COLO829 (cell line): ENCODE measurements at places on chromosomes 7 and 10.

DNA sequence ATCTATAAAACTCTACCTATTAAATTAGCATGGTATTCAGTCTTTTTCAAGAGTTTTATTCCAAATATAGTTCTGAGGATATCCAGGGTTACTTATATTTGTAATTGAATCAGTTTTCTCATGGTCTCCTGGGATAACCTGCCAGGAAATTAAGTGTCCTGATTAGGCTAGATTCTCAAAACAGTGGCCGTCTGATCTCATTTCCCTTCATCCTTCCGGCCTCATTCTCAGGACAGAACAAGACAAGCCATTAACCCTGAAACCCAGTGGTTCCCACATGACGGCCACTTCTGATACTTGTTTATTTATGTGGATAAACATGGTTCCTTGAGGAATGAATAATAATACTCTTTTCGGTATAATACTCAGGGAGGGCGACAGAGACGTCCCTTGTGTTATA is 417.6 kb upstream of the POT1 start:
- peak; percentile 12 for DNase-seq

DNA sequence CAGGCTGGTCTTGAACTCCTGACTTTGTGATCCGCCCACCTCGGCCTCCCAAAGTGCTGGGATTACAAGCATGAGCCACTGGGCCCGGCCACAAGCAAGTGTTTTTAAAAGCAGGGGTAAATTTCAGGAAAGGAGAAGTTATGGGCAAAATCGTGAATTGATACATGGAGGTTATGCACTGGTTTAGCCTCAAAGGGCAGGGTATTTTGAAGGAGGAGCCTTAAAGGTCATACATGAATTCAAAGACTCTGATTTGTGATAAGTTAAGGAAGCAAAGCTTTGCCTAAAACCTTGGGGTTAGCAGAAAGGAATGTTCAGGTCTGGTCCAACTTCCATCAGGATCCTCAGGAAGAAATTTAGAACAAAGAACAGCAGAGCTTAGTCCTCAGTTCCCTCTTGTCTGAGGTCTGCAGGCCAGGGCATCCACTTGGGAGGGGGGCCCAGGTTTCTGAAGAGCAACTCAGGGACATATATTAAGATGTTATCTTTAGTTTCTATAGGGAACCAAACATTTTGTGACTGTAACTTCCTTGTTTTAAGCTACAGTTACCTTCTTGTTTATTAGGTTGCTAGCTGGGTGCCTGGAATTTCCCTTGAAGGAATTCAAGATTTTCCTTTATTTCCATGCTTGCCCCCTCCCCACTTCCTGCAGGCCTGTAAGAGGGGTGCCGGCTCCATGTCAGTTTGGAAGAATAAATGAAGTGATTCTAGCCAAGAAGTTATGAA is 2.8 kb upstream of the REPIN1 start:
- DNase-seq: no peak

DNA sequence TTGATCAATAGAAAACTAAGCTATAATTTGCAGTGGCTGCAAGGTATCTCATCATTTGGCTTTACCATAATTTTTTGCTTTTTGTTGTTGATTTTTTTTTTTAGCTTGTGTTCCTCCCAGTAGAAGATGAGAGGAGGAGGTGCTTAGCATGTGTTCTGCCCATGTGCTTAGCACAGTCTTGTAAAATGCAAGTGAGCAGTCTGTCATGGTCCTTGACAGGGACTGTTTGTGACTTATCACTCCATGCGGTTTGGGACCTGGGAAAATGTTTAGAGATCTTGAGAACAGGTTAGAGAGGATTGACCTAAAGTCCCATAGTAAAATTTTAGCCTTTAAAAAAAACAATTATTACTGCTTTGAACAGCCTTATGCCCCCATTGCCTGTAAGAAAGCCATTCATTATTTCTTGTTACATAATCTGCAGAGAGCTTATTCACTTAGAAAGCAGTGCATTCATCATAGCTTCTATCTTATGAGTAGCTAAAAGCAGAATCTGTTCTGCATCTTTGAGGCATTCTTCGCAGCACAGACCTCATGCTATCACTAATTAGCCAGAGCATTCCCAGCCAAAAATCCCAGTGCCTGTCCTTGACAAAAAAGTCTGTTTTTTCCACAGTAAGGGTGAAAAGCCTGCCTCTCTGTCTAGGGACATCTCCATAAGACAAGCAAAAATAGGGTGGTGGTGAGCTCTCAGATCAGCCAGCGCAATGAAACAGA is 748.7 kb upstream of the GALNT17 start:
- no peak for DNase-seq

- no peak for DNase-seq
Observed at GRCh38 chr7:18702071-18702829, 206.7 kb downstream of the HDAC9 start.

GRCh38 chr10:89213191-89213808 is 6.2 kb upstream of the CH25H start:
- DNase-seq: peak; percentile 30

DNA sequence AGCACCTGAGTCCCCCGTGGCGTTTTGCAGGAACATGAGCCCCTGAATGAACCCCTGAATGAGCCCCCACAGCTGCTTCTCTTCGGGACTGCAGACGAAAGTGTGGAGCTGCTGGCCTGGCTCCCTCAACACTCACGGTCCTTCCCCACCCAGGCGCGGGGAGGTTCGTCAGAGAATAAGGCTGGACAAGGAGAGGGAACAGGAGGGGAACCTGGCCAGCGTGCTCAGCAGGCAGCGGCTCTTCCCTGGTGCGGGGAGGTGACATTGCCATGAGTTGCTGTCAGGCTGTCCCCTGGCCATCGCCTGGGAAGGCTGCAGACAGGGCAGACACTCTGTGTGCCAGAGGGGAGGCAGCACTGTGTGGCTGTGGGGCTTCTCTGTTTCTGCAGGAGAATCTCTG is 80.9 kb upstream of the SHH start:
- no peak for DNase-seq

DNA sequence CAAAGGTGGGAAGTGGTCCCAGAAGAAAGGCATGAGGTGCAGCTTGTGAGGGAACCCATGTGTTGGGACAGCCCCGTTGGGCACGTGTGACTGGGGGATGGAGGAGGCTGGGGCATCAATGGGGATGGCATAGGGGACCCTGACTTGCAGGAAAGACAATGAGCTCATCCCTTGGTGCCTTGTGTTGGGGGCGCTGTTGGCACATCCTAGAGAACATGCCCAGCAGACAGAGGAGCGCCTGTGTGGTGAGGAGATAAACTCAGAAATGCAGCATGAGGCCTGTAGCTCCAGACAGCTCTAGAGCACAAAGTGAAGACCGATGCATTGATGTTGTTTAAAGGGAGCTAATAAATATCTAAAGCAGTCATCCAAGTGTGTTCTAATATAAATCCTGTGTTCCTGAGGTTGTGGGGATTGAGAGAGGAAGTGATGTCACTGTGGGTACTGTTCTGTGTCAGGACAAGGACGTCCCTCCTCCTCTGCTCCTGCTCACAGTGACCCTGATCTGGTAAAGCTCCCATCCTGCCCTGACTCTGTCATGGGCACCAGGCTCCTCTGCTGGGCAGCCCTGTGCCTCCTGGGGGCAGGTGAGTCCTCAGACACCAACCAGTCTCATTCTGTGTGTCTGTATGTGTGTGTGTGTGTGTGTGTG is 126.1 kb upstream of the PRSS58 start:
- no peak for DNase-seq

DNA sequence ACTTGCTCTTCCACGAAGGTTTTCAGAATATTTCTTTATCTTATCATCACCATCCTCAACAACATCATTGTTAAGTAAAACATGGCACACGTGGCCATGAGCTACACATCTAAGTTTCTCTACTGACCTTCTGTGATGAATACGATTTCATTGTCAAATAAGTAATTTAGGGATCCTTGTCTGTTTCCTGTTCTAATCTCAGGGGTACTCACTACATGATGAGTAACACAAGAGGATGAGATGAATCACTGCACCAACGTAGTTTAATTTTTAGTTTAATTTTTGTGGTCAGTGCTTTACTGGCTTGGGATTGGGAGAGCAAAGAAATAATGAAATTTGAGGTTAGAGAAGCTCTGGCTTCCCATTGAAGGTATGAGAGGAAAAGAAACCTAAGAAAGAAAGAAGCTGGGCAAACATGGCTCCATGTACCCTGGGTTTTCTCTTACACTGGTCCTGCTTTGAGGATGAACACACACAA is 461.9 kb upstream of the KLF6 start:
- no peak for DNase-seq

GRCh38 chr10:70558871-70559810 is 43.4 kb downstream of the PRF1 start:
- DNase-seq: peak; percentile 37

DNA sequence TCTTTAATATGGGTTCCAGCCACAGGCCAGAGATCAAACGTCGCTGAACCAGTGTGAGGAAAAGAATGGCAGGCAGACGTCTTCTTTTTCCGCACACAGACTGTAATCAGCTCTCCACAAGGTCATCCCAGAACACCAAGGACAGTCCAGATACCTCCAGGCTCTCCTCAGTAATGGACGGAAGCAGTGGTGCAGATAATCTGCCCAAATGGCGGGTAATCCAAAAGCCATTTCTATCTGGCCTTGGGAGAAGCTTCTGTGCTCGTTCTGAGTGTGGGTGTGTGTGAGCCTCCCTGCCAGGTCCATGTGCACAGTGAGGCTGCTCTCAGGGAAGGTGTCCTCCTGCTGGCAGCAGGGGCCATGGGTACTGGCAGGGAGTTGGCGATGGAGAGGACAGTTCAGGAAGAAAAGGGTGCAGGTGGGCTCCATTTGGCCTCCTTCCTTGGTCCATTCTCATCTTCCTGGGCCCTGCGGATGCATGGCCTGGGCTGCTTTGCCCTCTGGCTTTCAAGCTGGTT is 15.6 kb upstream of the TEX36 start:
- no peak for DNase-seq

DNA sequence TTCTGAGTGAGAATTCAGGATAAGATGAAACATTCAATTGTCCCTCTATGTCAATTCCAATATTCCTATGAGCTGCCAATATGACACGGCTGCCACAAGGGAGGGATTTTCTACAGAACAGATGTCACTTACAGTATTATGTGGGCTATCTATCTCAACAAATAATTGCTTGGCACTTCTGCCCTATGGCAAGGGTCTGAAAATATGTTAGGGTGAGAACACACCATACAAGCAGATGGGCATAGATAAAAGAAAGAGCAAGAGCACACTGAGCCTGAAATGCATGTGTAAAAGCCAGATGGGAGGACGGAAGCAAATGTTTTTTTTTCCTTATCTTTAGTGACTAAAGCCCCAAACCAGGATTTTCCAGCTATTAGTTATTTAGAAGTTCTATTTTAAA is 70.1 kb upstream of the TFEC start:
- no peak for DNase-seq

- DNase-seq: no peak
Observed at GRCh38 chr7:50687575-50688225, 95.0 kb downstream of the GRB10 start.

GRCh38 chr10:132328738-132329137 is 3.3 kb upstream of the LRRC27 start:
- no peak for DNase-seq

DNA sequence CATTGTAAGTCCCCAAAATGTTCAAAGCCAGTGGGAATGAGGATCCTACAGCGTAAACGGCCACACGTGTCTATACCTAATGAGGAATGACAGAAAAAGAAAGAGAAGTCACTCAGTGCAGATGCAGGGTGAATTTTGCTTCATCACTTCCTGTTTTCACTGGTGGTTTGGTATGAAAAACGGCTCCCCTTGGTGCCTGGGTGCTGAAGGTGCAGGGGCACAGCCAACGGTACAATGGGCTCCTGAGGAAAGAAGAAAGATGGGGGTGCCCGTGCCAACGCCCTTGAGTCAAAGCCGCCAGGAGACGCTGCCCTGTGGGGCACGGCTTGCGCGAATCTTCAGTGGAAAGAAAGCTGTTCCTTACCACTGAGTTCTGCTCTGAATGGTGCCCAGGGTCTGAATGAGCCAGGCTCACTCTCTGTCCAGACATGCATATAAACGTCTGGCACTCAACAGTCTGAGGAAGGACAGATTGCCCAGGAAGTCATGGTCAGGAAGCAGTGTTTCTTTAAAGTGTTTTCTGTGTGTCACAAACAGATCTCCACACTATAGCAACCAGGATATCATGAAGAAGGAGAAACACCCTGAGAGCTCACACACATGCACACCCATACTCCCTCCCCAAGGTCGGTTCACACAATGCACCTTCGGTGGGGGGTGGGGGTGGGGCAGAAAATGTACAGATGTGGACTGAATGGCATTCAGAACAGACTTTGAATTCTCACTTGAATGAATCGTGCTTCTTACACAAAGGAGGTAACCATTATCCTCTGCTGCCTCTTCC is 105.8 kb downstream of the ELMO1 start:
- no peak for DNase-seq

DNA sequence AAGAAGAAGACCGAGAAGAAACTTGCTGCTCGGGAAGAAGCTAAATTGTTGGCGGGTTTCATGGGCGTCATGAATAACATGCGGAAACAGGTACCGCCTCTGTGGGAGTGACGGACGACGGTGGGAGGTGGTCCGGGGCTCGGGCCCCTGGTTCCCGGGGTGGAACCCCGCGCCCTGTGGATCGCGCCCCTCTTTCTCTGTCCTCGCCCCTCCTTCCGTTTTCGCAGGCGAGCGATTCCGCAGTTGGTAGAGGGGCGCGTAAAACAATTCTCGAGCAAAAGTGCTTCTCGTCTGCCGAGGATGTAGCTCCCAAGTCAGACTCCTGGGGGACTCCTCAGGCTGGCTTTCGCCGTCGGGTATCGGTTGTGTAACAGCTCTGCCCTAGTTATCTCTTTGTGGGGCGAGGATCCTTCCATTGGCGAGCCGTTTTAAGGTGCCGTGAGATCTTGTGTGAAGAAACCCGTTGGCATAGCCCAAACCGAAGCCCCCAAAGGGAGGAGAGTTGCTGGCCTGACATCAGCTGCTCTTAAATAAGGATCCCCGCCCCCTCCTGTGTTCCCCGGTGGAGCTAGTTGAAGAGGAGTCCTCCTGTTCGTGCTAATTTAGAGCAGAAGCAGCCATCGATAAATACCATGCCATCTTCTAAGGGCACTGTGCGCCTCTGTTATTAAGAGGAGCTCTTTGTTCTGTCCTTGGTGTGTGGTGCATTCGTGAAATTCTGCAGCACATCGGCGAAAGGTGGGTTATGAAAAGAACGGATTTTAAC is 655 bp downstream of the KLHL7 start:
- no peak for DNase-seq

DNA sequence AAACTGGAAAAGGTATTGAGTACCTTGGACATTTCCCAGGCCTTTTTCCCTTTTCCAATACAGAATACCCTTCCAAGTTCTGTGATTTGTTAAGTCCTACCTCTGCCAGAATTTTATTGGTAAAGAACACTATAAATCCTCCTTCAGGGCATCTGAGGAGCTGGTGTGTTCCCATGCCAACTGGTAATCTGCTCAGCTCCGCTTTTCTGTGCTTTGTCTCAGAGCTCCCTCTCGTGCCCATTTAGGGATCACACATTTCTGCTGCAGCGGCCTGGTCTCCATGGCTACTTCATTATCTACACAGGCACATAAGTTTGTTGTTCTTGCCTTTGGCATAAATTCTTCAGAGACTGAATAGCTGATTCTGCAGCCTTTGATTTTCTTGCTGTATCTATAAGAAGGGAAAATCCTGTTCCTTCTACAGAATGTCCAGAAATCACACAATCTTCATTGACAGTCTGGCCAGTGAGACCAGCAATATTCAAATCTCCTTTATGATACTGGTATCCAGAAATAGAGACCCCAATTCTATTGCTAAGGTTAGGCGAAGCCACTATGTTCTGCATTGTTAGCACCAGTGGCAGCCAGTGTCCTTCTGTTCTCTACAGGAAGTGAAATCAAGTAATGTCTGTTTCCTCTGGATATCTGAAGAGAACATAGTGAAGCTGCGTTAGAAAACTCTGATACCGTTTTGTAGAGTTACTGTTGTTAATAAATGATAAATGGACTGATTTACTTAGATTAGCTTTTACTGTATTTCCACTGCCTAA is 51.9 kb downstream of the DENND11 start:
- peak; percentile 97 for DNase-seq
